ENCODE measurements at places on chromosomes 7 and 10.

- no peak for DNase-seq
These were observed 28.5 kb upstream of the CFAP46 start for GRCh38 chr10:132970641-132971438.

DNA sequence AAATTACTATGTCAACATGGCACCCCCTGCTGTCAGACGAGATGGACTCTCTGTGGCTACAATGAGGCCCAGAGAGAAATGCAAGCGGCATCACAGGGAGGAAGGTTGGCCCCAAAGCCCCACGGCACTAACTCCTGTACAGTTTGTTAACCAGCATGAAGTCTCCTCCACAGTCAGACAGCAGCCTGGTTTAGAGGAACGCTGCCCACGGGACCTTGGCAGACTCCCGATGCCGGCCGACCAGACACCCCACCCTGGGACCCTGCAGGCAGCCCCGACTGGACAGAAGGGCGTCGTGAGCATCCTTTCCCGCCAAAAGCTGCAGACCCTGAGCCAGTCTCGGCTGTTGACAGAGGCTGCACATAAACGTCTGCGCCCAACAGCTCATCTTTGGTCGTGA, 158.8 kb downstream of the DIP2C start:
- DNase-seq, result no peak

- DNase-seq, result no peak
These were observed 751.8 kb downstream of the KCNMA1 start for GRCh38 chr10:76885816-76886215.

DNA sequence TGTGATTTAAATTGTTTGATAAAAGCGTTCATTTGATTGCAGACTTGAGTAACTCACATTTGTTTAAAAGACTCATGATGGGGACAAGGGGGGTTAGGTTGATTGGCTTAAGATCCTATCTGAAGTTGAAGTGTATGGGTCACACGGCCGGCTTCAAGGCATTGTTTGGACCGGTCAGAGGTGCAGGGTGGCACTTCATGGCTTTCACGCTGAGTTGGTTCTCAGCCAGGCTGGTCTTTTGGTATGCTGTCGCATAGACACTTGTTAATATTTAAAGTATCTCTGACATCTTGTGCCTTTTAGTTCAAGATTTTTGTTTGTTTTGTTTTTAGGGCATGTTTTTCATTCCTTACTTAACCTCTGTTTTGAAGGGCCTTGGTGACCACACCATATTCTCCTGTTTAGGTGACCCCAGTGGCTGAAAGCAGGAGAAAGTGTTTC, 58.1 kb downstream of the CCNY start:
- no peak for DNase-seq

DNA sequence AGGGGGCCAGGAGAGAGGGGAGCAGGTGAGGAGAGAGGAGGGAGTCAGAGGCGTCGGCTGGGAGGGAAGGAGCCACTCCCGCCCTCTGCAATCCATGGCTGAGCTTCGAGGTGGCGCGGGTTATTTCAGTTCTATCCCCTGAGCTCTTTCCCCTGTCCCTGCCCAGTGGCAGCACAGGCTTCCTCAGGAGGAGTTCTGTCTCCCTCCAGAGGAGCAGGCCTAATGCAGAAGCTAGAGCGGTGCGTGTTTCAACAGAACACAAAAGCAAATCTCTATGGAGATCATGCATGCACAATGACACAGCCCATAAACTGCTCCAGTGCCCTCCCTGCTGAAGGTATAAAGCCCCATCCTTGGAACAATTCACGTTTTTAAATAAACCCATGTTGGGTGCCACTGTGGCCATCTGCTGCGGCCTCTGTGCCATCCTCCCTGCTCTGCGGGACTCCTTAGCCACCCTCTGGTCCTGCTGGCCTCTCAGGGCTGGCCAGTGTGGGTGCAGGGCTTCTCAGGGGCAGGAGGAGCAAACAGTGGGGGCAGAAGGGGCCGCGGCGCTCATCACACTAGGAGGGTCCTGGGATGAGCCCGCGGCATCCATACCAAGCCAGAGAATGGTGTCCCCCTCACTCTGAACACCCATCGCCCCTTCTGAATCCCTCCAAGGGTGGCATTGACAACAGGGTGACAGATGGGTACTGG, 192.6 kb upstream of the LYZL2 start:
- no peak for DNase-seq

GRCh38 chr7:132672200-132672990, 96.1 kb upstream of the PLXNA4 start:
- DNase-seq, result no peak

DNA sequence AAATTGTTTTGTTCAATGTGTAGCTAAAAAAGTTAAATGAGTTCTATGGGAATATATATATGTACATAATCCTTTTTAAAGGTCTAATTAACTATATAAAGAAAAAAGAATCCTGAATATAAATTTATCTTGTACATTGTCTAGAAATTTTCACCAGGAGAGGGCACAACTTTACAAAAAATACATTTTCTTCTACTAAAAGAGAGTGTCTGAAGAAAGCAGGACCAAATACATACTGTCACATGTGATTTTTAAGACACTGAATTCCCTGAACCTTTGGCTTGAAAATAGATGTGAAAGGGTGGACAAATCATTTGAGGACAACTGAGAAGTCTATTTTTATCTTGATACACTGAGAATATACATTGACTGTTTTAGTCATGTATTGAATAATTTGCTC, 204.3 kb downstream of the DGKB start:
- no peak for DNase-seq

- no peak for DNase-seq
These were observed 34.7 kb downstream of the SPOCK2 start for GRCh38 chr10:72053690-72054089.

GRCh38 chr7:131586259-131586658, 29.8 kb upstream of the PODXL start:
- no peak for DNase-seq

- no peak for DNase-seq
These were observed 6.5 kb downstream of the ELFN1 start for GRCh38 chr7:1676550-1677078.

- DNase-seq, result no peak
These were observed 1.1 kb downstream of the ARID5B start for GRCh38 chr10:61902445-61903220.

- DNase-seq, result no peak
These were observed 4.6 kb downstream of the TBL2 start for GRCh38 chr7:73573791-73574190.

DNA sequence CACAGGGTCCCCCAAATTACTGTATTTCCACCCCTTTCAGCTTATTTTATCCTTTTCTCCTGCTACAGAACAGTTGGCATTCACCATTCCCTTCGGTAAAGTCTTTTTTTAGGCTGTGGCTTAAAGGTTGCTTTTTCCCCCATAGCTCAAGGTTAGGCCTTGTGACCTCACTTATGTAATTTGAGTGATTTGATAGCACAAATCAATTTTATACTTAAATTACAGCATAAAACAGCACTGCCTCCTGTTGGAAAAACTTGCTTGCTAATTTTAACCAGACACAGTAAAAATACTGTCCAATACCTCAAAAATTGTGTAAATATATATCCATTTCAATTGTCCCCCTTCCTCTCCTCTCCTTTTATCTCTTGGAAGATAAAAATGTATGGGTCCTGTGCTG, 7.1 kb downstream of the GIMAP1 start:
- no peak for DNase-seq

DNA sequence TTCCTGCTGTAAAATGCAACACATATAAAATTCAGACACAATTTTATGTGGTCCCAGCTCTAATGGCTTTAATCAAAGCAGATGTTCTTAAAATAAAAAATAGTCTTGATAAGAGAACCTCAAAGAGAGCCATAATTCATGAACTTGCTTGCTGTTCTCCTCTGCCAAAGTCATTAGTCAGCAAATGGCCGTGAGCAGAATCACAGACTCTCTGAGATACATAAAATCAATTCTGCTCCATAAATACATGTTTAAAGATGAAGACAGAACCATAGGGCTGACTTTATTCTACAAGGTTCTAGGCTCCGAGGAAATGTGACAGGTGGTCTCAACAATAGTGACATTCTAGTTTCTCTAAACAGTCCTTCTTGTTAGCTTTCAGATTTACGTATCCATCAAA, 29.8 kb downstream of the HSPA12A start:
- no peak for DNase-seq

- DNase-seq, result no peak
These were observed 88.7 kb downstream of the SORBS1 start for GRCh38 chr10:95472304-95473088.

GRCh38 chr7:36176697-36177096, 23.6 kb downstream of the EEPD1 start:
- DNase-seq, result no peak

DNA sequence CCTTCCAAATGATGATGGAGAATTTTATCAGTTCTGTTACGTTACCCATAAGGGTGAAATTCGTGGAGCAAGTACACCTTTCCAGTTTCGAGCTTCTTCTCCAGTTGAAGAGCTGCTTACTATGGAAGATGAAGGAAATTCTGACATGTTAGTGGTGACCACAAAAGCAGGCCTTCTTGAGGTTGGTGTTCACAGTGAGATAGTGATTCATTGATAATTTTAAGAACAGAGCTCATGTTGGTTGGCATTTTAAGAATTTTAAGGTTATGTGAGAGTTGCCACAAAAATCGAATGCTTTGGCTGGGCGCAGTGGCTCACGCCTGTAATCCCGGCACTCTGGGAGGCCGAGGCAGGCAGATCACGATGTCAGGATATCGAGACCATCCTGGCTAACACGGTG, 25.9 kb downstream of the TAX1BP1 start:
- DNase-seq, result no peak

- no peak for DNase-seq
These were observed 552.9 kb downstream of the ARL4A start for GRCh38 chr7:13240349-13240748.

- DNase-seq, result no peak
These were observed 66.7 kb downstream of the ARL4A start for GRCh38 chr7:12754179-12754578.

GRCh38 chr10:97707134-97707861, 6.2 kb upstream of the MARVELD1 start:
- DNase-seq, result no peak

- no peak for DNase-seq
These were observed 147.8 kb downstream of the MAD1L1 start for GRCh38 chr7:2084781-2085505.

DNA sequence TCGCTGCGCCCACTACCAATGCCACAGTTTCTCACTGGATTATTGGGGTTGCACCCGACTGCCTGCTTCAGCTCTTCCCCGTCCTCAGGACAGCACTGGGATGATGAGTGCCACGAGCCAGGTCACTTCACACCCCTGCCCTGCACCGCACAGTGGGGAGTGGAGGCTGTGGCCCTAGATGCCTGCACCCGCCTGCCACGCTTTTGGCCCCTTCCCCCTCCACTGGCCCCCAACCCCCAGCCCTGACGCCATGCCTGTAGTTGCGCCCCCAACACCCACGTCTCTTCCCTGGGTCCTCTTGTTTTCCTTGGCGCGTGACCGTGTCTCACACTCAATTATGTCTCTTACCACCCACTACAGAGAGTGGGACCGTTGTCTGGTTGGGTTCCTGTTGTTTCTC, 134.3 kb downstream of the VIPR2 start:
- DNase-seq, result no peak

- no peak for DNase-seq
These were observed 73.4 kb downstream of the OR13A1 start for GRCh38 chr10:45241865-45242520.

DNA sequence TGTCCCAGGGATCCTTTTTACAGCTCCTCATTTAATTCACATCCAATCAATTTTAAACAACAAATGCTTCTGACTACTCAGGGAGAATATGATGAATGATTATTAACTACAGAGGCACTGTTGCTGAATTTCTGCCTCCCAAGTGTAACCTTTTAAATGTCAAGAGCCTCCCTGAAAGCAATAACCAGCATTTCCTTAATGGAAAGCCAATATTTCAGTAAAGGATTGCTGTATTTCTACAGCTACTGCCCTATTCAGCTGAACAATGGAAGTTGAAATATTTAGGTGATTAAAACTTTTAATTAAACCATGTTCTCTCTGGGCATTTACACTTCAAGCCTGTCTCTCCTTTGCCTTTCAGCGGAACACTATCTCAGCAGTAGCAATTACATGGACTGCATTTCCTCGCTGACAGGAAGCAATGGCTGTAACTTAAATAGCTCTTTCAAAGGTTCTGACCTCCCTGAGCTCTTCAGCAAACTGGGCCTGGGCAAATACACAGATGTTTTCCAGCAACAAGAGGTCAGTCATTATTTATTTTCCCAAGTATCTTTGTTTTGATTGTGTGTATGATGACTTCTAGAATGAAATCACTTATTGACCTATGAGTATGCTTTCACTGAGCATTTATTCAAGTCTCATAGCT, 304.7 kb downstream of the BICC1 start:
- DNase-seq, result no peak

DNA sequence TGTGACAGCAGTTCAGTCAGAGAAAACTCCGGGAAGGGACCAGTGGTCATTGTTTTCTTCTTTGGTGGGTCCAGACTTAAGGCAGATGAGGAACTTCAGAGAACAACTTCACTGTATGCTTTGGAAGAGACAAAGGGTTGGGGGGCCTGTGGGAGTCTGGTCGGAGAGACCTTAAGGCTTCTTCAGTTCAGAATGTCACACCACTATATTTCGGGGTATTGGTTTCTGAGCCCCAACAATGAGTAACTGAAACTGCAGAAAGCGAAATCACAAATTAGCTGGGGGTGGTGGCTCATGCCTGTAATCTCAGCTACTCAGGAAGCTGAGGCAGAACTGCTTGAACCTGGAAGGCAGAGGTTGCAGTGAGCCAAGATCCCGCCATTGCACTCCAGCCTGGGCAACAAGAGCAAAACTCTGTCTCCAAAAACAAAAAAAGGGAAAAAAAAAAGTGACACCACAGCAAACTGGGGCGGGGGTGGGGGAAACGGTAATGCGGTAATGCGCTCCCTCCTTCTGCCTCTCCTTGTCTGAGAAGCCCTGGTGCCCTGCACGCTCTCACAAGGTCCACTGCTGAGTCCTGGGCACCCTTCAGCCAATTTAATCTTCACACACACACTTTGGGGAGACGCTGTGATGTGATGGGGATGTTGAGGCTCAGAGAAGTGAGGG, 2.2 kb upstream of the ADIRF start:
- no peak for DNase-seq

GRCh38 chr7:100413889-100414288, 14.6 kb downstream of the ZCWPW1 start:
- DNase-seq, result no peak

DNA sequence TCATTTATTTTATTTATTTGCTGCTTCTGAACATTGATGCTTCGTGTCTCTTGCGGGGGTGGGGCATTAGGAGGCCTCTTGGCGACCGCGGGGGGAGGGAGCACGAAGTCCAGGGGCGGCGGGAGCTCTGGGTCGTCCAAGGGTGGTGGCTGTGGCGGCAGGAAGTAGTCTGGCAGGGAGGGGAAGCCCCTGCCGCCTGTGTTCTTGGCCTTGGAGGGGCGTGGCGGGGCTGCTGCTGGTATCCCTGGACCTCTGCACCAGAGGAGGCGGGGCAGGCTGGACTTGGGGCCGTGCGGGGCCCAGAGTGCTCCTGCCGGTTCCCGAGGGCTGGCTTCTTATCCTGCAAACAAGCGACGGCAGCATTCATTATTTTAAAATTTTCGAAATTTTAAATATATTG, 70.5 kb upstream of the ABI1 start:
- no peak for DNase-seq

DNA sequence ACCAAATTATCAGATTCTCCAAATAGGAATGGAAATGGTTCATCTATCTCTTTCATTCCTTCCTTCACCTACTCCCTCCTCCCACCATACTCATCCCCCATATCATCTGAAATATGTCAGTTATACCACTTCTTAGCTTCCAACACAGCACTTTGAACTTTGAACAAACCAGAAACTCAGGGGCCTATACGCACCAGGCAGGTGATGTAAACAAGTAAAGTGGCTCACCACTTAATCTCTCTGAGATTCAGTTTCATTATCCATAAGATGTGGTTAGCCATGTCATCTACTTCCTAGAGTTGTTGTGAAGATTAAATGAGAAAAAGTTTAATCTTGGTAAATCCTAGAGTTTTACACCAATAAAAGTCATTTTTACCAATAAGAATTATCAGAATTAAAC, 65.9 kb upstream of the LRRN3 start:
- no peak for DNase-seq
